ENCODE measurements at places on chromosomes 11 and 22.

GRCh38 chr22:47835726-47836125 lies 1073.3 kb downstream of the TBC1D22A start:
- DNase-seq, result no peak

DNA sequence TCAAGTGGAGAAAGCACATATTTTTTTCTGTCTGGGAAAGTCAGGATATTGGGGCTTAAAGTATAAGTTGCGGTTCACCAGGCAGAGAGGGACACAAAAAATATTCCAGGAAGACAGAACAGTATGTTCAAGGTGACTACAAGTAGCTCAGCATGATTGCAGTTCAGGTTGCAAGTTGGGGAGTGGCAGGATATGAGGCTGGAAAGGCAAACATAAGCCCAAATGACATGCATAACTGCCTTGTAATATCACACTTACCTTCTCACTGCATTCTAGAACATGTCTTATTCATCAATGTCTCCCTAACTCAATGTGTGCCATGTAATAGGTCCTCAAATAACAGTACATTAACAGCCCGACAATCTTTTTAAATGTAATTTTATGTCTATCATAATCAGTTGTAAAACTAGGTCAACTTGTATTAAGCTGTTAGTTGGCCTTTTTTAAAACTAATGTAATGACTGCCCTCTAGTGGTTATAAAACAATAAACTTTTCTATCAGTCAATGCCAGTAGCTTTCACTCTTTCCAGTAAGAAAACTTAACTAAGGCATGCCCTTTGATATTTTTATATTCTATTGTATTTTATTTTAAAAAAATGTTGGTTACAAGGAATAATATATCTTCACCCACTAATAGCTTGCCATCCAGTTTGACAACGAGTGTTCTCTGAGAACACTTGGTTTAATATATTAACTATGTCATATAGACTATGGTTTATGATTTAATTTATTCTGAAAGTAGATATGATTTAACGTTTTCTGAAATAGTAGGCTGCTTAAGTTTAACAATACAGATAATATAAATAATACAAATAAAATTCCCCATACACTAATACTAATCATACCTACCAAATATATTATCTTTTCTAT lies 39.4 kb upstream of the CFAP300 start:
- DNase-seq, result no peak

DNA sequence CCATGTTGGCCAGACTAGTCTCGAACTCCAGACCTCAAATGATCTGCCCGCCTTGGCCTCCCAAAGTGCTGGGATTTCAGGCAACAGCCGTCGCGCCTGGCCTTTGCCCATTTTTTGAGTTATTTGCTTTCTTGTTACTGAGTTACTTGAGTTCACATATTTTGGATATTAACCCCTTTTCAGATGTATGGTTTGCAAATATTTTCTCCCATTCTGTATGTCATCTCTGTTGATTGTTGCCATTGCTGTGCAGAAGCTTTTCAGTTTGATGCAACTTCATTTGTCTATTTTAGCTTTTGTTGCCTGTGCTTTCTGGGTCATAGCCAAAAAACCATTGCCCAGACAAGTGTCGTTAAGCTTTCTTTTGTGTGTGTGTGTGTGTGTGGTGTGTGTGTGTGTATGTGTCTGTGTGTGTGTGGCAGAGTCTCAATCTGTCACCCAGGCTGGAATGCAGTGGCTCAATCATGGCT lies 6.8 kb downstream of the TSGA10IP start:
- DNase-seq, result no peak

- no peak for DNase-seq
These were observed 47.0 kb downstream of the CSTPP1 start for GRCh38 chr11:46983598-46983997.

GRCh38 chr22:29442976-29443375 lies 4.6 kb downstream of the RFPL1 start:
- no peak for DNase-seq

DNA sequence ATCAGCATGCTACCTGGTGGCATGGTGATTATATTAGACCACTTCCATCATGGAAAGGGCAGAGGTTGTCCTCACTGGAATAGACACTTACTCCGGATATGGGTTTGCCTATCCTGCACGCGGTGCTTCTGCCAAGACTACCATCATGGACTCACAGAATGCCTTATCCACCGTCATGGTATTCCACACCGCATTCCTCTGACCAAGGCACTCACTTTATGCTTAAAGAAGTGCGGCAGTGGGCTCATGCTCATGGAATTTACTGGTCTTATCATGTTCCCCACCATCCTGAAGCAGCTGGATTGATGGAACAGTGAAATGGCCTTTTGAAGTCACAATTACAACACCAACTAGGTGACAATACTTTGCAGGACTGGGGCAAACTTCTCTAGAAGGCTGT lies 109.2 kb upstream of the DRD2 start:
- no peak for DNase-seq

DNA sequence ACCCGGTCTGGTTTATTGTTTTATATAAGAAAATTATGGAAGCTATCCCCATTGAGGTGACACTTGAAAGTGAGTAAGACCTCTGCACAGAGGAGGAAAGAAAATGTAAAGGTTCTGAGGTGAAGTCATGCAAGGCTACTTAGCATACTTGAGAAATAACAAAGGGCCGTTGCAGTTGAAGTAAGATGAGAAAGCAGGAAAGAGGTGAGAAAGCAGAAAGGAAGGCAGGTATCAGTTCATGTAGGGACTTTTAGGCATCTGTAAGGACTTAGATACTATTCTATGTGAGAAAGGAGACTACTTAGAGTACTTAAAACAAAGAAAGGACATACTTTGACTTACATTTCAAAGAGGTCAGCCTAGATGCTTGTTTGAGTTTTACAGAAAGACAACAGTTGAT lies 84.7 kb downstream of the CASP12 start:
- no peak for DNase-seq

DNA sequence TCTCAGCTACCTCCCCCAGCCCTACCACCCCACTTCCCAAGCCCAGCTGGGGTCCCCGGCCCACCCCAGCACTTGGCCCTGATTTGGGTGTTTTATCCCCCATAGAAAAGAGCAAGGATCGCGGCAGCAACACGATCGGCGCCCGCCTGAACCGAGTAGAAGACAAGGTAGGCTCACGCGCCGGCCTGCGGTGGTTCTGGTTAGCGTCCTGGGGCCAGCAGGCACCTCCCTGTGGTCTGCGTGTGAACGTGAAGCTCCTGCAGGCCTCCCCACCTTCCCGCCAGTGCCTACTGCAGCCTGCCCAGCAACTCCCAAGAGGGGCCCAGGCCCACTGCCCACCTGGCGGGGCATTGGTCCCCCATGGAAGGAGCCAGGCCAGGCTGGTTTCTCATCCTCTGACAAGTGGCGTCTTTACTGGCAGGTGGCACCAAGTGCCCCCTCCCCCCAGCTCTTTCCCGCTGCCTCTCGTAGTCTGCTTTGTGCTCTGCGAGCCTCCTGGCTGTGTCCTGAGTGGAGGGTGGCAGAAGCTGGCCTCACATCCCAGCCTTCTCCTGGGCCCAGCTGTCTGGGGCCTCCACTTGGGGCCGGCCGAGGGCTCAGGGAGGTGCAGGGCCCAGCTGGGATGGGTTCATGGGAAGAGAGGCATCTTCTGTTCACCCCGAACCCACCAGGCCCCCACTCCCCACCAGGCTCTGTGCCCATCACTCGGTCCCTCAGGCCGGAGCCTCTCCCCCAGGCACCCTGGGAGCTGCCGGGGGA lies 78.3 kb upstream of the KCNQ1OT1 start:
- DNase-seq, result no peak

GRCh38 chr11:58675334-58676155 lies 53.1 kb downstream of the CNTF start:
- peak; percentile 80 for DNase-seq

GRCh38 chr11:119780222-119780953 lies 51.4 kb upstream of the NECTIN1 start:
- no peak for DNase-seq

DNA sequence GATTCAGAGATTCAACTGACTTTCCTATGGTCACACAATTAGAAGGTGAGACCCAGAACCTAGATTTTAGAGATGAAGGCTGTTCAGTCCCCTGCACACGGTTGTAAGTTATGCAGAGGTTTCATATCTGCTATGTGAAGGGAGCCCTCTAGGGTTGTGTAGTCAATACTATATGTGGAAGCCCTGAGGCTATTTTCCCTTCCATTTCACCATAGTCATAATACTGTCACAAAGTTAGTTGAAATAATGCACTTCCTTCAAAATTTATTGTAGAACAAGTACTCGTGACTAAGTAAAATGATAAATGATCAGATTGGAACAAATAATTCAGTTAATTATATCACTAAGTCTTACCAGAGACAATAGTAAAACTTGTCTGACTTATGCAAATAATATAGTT lies 48.8 kb downstream of the ENDOD1 start:
- DNase-seq, result no peak

DNA sequence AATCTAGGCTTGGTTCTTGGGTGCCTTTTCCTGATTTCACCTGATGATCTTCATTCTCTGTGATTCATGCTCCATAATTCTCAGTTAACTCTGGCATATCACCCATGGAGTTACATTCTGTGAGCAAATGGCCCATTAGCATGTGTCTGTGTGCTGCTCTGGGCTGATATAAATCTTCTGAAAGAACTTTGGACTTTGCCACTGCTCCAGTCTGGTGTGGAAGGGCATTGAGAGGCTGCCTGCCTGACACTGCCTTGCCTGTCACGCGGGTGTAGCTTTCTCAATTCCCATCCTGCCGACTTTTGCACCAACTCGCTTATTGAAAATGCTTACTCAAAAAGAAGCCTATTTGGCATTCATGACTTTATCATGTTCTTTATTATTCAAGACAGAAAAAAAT lies 42.2 kb downstream of the FAT3 start:
- DNase-seq, result no peak

DNA sequence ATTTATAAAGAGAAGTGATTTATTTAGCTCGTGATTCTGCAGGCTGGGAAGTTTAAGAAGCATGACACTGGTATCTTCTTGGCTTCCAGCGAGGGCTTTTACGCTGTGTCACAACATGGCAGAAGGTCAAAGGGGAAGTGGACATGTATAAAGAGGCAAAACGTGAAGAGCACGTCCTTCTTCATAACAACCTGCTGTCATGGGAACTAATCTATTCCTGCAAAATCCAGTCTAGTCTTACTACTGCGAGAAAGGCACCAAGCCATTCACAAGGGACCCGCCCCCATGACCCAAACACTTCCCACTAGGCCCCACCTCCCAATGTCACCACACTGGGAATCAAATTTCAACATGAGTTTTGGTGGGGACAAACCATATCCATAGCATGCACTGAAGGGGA lies 58.3 kb downstream of the AMOTL1 start:
- DNase-seq, result no peak

- no peak for DNase-seq
These were observed 539 bp downstream of the SIRT3 start for GRCh38 chr11:235609-235996.

- no peak for DNase-seq
These were observed 58.9 kb upstream of the PRSS23 start for GRCh38 chr11:86741484-86741835.

- DNase-seq, result no peak
These were observed 32.5 kb upstream of the ATXN10 start for GRCh38 chr22:45638834-45639746.

- DNase-seq, result peak; percentile 6
These were observed 476 bp upstream of the BARX2 start for GRCh38 chr11:129374993-129375750.

DNA sequence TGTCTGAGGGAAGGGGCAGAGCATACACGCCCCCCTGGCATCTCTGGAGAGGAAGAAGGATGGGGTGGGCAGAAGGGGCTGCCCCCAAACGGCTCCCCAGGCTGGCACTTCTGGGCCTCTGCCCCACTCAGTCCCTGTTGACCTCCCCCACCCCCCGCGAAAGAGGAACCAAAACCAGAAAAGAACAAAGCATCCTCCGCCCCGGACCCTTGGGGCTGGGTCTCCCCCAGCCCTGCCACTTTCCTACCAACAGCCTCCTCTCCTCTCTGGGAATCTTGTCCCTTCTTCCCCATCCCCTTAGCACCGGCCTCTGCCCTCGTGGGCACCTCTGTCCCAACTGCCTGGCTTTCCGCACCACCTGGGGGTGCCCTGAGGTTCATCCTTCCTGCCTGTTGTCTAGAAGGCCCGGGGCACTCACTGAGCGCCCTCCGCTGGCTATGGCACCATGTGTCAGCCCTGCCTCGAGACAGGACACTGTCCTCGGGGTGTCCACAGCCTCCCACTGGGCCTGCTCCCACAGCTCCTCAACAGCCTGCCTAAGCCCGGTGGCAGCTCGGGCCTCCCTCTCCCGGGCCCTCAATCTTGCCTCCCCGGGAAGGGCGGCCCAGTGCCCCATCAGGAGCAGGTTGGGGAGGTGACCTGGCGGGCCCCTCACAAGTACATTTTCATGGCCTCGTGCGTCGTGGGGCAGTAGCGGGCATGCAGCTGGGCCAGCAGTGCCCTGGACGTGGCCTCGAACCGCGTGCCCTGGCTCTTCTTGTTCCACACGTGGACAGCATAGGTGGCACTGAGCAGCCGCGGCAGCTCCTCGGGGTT lies 28.2 kb downstream of the A4GALT start:
- no peak for DNase-seq

GRCh38 chr22:20040327-20041200 lies 19.7 kb downstream of the TANGO2 start:
- no peak for DNase-seq

DNA sequence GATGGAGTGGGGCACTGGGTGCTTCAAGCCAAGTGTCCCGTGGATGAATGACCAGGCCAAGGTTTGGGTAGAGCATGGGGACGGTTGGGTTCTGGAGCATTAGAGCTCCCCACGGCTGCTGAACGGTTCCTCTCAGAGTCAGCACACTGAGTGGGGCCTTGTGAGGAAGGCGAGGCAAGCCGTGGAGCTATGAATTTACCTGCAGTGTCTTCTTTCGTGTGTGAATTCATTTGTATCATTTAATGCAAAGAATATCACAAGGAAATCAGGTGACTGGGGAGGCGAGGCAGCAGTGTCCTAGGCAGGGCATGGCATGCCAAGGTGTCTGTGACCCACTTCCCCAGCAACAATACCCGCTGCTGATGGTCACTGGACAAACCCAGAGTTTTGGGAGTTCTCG lies 343.5 kb upstream of the B3GAT1 start:
- no peak for DNase-seq

DNA sequence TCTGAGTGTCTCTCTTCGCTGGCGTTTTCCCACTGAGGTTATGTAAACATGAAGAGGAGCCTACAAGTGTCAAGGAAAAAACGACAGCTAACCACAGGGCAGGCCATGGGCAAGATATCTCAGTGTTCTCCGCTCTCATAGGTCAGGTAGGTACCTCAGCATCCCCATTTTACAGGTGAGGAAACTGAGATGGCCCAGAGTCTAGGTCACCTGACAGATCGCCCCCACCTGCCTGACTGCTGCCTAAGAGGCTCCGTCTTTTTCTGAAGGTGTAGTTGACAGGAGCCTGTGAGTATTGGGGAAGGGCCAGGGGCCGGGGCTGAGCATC lies 847 bp upstream of the NDUFA6 start:
- DNase-seq, result no peak

GRCh38 chr11:76159983-76160661 lies 46.2 kb downstream of the WNT11 start:
- no peak for DNase-seq

GRCh38 chr22:39724390-39724789 lies 153.8 kb downstream of the CACNA1I start:
- DNase-seq, result no peak

GRCh38 chr11:13687271-13687670 lies 18.8 kb downstream of the FAR1 start:
- DNase-seq, result no peak
